ENCODE measurements at places on chromosomes 16 and 17.
A peak's percentile ranks its signal among the peaks of the same experiment; 100 is the strongest.

- DNase-seq = no peak
Observed at GRCh38 chr17:78560731-78561130, 16.5 kb downstream of the DNAH17 start.

DNA sequence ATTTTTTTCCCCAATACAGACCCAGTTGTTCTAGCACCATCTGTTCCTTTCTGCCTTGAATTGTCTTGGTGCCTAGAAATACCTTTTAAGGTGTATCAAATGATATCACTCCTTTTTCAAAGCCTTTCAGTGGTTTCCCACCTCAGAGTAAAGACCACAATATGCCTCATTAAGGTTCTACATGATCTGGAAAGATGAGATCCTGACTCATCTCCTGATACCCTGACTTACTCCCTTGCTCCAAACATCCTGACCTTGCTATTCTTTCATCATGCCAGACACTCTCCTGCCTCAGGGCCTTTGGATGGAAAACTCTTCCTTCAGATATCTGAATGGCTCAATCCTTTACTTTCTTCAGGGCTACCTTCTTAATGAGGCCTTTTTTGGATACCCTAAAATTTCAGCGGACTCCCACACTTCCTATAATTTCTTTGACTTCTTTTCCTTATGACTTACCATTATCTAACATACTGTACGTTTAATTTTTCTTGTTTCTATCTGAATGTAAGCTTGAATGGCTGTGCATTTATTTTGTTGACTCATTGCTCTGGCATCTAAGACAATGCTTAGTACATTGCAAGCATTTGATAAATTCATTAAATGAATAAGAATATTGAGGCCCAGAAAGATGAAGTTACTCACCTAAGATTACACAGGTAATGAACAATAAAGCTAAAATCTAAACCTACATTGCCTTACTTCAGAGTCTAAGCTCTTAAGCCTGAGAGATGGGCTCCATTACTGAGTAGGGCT, 19.2 kb downstream of the FLOT2 start:
- no peak for DNase-seq

DNA sequence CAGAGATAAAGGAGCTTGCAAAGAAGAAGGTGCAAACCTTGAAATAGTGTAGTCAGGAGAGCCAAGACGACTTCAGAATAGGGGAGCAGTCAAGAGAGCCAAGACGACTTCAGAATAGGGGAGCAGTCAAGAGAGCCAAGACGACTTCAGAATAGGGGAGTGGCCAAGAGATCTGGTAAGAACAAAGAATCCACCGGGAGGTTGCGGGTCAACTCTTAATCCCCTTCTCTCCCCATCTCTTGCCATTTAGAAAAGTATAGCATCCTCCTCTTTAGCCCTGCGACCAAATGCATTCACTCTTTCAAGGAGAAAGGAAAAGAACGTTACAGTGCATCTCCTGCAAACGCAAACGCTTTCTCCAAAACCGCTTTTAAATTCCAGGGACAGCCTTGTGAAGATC, 713 bp downstream of the KNOP1 start:
- no peak for DNase-seq

GRCh38 chr17:82348866-82349265, 10.2 kb upstream of the TEX19 start:
- DNase-seq = no peak

GRCh38 chr16:12021578-12022253, 45.2 kb downstream of the SNX29 start:
- DNase-seq = no peak

DNA sequence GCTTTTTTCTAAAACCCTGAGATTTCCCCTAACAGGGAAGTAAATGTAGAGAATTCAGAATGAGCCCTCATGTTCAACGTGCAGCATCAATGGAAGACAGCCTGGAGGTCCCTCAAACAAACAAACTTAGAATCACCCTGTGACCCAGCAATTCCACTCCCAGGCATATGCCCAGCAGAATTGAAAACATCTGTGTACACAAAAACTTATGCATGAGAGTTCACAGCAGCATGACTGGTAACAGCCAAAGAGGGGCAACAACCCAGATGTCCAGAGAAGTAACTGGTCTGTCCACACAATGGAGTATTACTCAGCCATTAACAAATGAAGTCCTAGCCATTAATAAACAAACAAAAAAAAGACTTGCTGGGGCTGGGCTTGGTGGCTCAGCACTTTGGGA, 252.7 kb downstream of the PARN start:
- no peak for DNase-seq

GRCh38 chr16:2529061-2529931, 1.9 kb downstream of the CEMP1 start:
- DNase-seq = no peak

DNA sequence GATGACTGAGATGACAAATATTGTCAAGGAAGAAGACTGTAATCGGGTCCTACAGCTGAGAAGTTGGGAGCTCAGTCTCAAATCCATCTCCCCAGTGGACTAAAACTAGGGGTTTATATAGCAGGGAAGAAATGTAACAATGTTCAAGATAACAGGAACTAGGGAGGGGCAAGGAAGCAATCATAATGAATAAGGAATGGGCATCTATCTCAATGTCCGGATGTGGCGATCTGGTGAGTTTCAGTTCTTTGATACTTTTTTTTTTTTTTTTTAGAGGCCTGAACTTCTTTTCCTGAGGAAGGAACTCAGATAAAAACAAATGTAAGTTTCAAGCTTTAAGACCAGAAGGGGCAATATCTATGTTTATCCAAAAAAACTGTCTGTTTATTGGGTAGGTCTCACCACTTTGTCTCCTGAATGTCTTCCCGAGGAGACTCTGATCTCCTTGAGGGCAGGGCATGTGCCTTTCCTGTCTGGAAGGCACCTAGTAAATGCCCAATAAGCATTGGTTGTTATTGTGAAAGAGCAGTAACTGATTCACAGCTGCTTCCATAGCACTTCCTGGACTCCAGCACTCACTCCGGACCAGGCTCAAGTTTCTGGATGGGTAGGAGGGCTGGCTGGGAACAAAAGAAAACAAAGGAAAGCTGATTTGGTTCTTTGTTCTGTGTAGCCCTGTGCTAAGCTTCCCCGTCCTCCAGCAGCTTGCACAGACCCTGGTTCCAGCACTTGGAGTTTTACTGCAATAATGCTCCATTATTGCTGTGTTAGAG, 51.9 kb downstream of the MEOX1 start:
- DNase-seq = no peak

DNA sequence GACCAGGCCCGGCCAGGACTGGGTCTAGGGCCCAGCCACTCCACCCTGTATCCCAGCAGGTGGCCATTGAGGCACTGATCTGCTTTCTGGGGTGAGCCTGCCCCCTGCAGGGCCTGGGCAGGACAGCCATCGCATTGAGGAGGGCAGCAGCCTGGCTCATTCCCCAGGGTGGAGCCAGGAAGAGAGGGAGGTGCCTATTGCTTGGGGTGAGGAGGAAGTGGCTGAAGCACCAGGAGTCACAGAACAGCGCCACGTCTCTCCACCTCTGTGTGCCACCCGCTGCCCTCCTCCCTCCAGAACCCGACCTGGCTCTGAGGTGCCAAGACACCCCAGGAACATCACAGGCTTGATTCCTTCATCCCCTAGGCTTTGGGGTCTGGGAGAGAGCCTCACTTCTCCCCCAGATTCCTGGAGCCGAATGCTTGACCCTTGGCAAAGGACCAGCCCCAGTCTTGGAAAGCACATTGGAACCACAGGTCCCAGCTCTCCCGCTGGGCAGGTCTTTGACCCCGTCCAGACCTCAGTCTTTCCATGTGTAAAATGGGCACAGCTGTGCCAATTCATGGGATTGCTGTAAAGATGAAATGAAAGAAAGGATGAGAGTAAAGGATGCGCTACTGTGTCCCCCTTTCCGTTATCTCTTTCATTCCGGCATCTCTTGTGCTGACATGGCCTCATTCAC, 7.2 kb upstream of the KRT36 start:
- peak; percentile 79 for DNase-seq

- peak; percentile 37 for DNase-seq
Observed at GRCh38 chr17:28811651-28812090, 30.9 kb downstream of the FAM222B start.

GRCh38 chr16:48099455-48099854, 56.3 kb downstream of the ABCC12 start:
- DNase-seq = no peak

DNA sequence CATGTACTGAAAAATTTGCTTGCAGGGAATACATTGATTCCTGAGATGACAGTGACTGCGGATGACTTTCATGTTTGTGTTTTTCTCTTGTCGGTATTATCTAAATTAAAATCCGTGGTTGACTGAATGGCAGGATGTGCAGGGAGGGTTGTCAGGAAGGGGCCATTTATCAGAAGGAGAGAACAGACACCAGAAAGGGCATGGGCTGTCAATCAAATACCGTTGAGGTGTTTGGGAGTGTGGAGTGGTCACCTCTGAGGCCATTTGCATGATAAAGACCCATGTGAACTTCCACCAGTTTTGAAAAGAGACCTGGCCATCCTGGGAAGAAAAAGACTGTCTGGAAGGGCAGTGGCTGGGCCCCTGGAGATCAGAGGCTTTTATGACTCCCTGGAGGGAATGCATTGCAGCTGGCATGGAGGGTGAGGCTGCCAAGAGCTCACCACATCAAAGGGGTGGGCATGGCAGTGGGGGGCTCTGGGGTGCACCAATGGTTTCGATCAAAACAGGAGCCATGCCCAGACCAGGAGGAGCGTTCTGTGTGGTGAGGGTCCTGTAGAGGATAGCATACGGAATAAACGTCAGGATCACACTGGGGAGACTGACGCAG, 67.1 kb downstream of the CYLD start:
- no peak for DNase-seq

DNA sequence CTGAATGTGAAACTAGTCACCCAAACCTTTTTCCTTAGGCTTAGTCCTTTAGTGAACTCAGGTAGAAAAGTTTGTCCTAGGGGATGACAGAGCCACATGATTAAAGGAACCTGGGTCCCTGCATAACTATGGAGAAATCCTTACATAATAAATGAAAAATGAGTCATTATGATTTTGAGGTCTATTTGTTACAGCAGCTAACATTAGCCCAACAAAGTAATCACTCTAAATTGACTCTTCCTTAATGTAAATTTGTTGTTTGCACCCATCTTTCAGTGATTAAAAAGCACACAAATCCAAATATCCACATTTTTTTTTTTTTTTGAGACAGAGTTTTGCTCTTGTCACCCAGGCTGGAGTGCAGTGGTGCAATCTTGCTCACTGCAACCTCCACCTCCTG, 32.0 kb downstream of the OGFOD1 start:
- DNase-seq = no peak

- no peak for DNase-seq
Observed at GRCh38 chr16:83400234-83400633, 407.5 kb upstream of the HSBP1 start.

GRCh38 chr17:2975469-2975958, 87.9 kb downstream of the OR1D5 start:
- peak; percentile 82 for DNase-seq

DNA sequence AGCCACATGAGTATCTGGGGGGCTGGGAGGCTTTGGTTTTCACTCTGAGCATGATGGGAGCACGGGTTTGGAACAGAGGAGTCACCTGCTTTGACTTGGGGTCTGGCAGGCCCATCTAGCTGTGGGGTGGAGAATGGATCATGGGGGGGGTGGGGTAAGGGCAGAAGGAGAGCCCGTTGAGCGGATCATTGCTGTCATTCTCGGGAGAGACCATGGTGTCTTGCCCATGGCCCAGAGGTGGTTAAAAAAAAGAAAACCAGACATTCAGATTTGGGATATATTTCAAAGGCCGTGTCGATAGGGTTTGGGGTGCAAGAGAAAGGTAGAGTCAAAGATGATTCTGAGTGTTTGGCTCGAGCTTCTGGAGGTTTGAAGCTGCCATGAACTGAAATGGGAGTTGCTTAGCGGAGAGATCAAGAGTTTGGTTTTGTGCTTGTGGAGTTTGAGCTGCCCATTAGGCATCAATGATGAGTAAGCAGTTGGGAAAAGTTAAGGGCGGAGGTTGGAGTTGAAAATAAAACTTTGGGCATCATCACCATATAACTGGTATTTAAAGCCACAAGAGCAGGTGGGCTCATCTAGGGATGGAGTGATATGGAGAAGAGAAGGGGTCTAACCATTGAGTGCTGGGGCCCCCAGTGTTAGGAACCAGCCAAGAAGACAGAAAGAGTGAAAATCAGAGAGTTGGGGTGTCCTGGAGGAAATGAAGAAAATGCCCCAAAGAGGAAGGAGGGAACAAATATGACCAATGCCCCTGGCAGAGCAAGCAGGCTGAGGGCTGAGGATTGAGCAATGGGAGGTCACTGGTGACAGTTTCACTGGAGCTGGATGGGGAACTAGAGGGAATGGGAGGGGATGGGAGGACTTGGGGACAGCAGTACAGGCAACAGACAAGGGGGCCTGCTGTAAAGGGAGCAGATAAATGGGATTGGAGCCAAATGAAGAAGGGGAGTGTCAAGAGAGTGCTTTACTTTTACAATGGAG, 1.9 kb downstream of the NOD2 start:
- peak; percentile 11 for DNase-seq

DNA sequence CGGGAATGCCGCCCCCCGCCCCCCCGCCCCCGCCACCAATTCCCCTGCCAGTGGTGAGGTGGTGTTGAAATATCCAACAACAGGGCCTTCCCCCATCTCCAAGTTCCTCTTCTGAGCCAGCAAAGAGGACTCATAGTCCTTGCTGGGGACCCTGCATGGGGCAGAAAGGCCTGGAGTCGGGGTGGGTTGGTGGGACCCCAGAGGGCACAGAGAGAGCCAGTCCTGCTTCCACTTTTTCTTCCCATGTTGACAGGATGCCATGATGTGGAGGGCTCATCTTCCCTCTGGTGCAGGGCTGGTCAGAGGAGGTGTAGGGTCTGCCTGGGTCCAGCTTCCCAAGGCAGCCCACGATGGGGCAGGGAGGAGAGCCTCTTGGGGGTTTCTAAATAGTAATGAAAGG, 49.0 kb upstream of the PIK3R6 start:
- DNase-seq = no peak

GRCh38 chr17:77837917-77838316, 120.6 kb upstream of the TNRC6C start:
- no peak for DNase-seq

GRCh38 chr16:1771188-1771863, at the start of gene NME3:
TSS of gene NME3 (minus strand) at chr16:1771543. CDS start at chr16:1771534, 9 bp downstream.
- no peak for DNase-seq

DNA sequence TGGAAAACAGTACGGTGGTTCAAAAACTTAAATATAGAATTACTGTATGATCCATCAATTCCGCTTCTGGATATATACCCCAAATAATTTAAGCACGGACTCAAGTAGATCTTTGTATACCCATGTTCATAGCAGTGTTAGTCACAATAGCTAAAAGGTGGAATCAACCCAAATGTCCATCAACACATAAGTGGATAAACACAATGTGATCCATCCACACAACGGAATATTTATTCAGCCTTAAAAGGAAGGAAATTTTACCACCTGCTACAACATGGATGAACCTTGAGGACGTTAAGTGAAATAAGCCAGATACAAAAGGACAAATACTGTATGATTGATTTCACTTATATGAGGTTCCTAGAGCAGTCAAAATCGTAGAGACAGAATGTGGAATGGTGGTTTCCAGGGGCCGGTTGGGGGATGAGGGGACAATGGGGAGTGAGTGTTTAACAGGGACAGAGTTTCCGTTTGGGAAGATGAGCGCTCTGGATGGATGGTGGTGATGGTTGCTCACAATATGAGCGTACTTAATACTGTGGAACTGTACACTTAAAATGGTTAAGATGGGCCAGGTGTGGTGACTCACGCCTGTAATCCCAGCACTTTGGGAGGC, 5.4 kb upstream of the RNF222 start:
- no peak for DNase-seq
